Activated CD8-positive, alpha-beta memory T cell treated with anti-CD3 and anti-CD28 coated beads for 4 hours (primary cell): ENCODE measurements at places on chromosomes 2 and 18.

DNA sequence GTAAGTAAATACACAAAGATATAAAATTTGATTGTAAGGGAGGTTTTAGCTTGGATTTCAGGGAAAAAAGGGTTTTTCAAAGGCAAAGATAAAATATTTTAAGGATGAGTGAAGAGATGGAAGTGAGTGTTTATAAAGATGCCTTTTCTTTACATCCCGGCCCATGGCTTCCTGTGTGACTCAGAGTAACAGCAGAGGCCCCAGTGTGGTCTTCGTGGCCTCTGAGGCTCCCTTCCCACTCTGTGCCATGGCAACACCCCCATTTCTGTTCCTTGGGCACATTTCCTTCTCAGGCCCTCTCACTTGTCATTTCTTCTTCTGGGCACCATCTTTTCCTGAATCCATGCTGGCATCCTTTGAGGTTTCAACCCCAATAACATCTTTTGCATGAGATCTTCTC, 92.6 kb upstream of the TMEM18 start:
- DNase-seq: no peak

GRCh38 chr18:42824178-42824577, 291.3 kb downstream of the RIT2 start:
- no peak for DNase-seq

- DNase-seq: no peak
Observed at GRCh38 chr18:36635414-36636096, 193.2 kb downstream of the TPGS2 start.

DNA sequence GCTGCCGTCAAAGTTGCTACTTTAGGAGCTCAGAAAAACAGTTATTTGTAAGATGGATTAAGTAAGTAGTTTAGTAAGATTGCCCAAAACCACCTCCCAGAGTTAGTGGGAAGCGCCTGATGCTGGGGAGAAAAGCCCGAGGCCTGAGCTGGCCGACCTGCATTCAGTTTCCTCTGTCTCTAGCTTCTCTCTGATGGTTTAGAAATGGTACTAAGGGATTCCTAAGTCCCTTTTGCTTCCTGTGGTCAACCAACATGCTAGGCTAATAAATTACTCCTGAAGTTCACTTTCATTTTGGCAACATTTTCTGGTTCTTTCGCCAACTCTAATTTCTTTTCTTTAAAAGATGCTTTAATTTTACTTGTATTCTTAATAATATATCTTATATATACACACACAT, 60.1 kb downstream of the ASAP2 start:
- DNase-seq: no peak
